Stimulated activated naive CD8-positive, alpha-beta T cell treated with anti-CD3 and anti-CD28 coated beads, Interleukin-15, amount 100 ng/mL, for 72 hours (primary cell): ENCODE measurements at places on chromosomes 3 and 15.
A peak's percentile ranks its signal among the peaks of the same experiment; 100 is the strongest.

DNA sequence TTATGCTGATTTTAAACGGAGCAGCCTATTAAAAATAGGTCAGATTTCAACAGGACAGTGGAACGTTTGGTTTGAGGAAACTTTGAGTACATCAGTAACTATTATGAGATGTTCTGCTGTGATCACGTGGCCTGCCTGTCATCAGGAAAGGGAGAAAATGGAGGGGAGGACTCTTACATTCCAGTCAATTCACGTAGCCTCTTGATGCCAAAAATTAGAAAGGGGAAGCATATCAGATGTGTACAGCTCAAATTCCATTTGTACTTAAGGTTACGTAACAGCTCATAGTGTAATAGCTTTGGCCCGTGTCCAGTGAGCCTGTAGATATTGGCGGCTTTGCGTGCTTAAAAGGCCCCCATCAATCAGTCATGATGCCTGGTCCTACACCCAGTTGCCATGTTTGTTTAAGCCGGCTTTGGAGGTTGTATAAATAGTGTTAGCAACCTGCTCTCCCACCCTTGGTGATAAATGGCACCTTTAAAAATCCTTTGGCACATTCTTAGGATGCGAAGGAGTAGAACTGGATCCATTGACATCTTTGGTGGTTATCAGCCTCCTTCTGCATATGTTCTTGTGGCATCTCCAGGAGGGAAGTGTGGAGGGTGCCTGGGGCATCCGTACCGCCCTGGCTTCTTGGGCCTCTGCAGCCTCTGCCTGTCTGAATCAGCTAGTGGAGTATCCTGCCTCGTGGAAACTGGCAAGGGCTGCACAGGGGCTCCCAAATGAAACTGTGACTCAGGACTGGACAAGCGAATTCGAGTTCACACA is 163.9 kb downstream of the THSD4 start:
- no peak for DNase-seq

GRCh38 chr3:139934613-139935015 is 371 bp upstream of the CLSTN2 start:
- DNase-seq = peak; percentile 4

DNA sequence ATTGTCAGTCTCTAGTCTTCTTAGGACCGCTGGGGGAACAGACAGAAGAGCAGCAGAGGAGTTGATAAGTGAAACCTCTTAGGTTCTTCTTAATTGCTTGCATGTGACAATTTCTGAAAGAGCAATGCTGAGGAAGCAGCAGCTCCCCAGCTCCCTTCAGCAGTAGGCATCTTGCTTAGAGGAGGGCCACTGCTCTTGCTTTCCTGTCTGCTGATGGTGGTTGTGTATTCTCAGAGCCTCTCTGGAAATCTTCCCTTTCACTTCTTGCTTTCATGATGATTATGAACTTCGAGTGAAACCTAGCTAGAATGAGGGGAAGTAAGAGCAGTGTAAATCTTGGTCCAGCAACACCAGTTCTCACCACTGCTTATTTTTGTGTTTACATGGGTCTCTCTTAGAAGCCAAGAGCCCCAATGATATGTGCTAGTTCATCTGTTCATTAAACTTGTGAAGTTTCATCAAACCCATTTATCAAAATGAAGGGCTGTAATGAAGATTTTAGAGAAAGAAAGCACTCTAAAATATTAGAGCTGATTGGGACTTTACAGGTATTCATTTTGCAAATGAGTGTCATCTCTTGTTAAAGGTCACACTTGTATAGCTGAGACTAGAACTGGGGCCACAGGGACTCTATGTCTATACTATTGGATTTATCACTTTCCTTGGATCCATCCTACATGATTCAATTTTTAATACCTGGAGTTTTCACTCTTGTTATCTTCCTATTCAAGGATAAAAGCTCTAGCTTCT is 246.7 kb downstream of the LPP start:
- peak; percentile 46 for DNase-seq

GRCh38 chr3:159782724-159783421 is 205.8 kb upstream of the IL12A start:
- no peak for DNase-seq

DNA sequence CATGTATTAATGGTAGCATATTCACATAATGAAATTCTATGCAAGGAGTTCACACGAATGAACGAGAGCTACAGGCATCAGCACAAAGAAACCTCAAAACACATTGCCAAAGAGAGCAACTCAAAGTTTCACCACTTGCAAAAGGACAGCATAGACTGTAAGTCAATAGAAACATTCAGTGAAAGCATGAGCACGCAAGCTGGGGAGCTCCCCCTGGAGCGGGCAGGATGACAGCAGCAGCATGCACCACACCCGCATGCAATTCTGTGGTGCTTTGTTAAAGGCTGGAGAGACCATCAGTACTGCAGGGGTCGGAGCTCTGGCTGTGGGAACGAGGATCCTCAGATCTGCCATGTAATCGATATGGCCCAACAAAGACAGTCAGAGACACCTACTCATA is 18.7 kb downstream of the OCA2 start:
- no peak for DNase-seq

DNA sequence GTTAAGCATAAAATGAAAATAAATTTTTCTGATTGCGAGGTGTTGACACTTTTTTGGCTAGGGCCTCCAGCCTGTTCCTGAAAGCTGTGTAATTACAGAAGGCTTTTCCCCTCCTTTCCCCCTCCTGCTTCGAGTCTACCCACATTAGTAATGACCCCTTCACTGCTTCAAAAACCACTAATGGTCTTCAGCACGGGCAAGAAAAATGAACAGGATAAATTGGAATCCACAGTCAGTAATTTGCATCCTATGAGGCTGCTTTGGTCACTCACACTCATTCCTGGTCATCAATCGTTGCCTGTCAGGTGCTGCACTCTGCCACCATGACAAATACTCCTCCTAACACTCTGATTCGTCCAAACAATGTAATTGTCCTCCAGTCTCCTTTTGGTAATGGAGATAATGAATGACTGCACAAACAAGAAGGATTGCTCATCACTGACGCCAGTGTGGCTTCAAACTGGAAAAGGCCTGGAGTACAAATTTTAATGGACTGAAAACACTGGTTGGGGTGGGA is 148.6 kb downstream of the MEIS2 start:
- no peak for DNase-seq

GRCh38 chr3:192833177-192833890 is 84.3 kb downstream of the MB21D2 start:
- no peak for DNase-seq

DNA sequence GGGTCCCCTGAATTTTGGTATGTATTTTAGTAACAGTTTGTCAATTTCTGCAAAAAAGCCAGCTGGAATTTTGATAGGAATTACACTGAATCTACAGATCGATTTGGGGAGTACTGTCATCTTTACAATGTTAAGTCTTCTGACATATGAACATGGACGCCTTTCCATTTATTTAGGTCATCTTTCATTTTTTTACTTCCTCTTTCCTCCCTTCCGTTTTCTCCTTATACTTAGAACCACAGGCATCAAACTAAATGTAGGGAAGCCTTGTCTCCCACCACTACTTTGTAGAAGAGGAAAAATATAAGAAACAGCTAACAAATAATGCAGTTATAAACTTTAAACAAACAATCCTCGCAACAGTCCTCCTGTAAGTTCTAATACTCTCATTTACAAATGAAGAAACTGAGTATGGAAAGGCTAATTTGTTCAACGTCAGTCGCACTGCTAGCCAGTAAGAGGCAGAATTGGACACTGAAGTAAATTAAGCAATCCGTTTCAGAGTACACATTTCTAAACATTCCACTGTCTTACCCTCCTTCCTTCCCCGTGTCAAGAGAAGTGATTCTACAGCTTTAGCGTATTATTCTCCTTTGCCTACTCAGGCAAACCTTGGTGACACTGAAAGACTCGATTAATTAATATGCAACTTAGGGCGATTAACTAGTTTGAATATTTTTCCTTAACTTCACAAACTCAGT is 25.6 kb downstream of the RHOA start:
- no peak for DNase-seq

DNA sequence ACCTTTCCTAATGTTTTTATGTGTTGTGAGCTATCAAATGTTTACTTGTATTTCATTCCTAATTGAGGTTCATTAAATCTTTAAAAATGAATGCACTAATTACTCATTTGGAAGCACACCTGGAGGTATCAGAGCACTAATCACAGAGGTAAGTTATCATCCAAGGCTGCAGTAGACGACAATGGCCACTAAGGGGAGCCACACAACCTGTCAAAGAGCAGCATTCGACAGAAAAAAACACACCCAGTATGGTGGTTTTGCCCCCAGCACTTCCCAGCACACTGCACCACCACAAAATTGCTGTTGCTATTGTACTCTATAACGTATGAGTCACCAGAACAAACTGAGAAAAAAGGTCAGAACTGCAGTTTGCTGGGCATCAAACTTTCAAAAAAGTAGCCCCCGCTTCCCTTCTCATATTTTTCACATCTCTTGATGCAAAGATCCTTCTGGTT is 205.9 kb upstream of the IGF1R start:
- peak; percentile 58 for DNase-seq

GRCh38 chr3:127263586-127264231 is 24.1 kb downstream of the PRR20G start:
- no peak for DNase-seq

GRCh38 chr3:152209060-152209459 is 59.7 kb upstream of the MBNL1 start:
- DNase-seq = no peak

GRCh38 chr3:25911525-25912295 is 121.8 kb downstream of the OXSM start:
- no peak for DNase-seq

DNA sequence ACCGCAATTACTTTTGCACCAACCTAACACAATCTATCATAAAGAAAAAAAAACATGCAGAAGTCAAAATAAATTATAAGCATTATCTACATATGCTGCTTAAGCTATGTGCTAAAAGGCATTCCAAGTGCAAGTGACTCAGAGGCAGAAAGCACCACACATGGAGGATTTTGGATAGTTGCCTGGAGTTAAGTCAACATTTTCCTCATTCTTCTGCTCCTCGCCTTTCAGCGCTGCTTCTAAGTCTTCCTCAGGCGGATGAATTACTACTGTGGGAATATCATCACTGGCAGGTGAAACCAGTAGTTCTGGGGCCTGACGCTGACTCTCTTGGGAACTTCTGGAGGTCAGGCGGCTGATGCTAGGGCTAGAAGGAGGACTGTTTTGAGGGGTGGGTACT is 53.1 kb downstream of the SLC4A7 start:
- DNase-seq = no peak

GRCh38 chr3:156561533-156561932 is 6.6 kb upstream of the SSR3 start:
- no peak for DNase-seq

DNA sequence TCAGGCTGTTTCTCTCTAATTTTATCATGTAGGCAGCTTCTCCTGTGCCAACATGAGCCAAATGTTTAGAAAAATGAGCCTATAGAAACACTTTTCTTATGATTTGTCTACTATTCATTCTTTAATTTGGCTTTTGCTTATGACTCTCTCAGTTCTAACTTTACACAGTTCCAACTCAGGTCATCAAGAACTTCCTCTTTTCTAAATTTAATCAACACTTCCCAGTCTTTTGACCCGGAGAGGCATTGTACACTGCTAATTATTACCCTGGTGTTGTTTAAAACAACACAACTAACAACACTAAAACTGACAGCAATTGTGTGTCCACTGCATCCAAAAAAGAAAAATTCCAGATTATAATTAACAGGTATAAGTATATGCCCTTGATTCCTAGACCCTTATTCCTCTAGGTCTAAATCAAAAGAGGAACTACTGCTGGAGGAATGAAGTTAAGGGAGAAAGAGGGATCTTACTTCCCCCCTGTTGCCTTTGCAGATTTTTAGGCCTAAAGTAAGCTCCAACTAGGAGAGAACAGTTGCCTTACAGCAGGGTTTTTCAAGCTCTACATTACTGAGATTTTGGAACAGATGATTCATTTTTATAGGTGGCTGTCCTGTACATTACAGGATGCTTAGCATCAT is 332.2 kb upstream of the GOLIM4 start:
- no peak for DNase-seq

- no peak for DNase-seq
Measured at GRCh38 chr3:42906848-42907183, 874 bp downstream of the ZNF662 start.

GRCh38 chr3:76679541-76679940 is 360.4 kb upstream of the ROBO2 start:
- DNase-seq = no peak

- no peak for DNase-seq
Measured at GRCh38 chr3:54878145-54878544, 49.7 kb downstream of the LRTM1 start.

DNA sequence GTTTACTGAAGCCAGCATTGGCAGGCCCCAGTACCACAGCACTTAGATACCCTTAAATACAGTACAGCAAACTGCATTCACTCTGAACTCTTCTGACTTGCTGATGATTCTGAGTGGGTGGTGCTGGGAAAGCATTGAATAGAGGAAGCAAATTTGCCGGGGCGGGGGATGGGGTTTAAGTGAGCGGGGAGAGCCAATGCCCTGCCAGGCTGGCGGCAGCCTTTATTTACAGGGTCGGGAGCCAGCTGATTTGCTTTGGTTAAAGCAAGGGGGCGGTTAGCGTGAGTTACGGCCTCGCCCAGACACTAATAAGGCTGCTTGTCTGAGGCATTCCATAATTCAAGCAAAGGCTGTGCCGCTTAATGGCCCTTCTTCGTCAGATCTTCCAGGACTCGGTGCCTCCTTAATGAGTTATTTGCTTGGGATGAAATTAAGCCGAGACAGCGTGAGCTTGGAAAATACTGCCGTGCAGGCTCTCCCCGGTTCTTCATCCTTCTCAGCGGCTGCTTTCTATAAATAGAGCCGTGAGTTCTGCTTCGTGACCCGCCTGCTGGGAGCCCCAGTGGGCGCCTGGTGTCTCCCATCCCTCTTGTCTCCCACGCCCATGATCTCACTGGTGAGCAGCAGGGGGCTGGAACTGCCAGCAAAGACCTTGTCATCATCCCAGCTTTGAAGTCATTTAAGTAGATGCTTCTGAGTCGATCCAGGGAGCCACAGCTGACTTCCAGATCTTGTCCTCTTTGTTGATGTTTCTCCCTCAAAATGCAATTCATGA is 25.8 kb downstream of the SPSB4 start:
- DNase-seq = no peak

DNA sequence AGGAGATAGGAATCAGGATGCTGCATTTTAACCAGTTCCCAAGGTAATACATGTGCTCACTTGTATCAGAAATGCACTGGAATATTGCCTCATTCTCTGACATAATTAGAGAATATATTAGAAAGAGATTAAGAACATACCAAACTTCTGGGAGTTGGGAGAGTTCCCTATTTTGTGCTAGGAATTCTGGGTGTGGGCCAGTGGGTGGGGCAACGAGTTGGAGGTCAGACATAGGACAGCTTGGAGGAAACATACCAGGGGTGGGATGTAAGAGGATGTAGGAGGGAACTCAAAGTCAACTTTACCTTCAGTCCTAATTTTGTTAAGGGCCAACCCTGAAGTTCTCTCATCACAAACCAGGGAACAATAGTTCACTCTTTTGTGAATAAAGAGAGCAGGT is 83.6 kb downstream of the SLC7A14 start:
- no peak for DNase-seq
